ENCODE measurements at places on chromosomes 5 and 9.
A peak's percentile ranks its signal among the peaks of the same experiment; 100 is the strongest.

DNA sequence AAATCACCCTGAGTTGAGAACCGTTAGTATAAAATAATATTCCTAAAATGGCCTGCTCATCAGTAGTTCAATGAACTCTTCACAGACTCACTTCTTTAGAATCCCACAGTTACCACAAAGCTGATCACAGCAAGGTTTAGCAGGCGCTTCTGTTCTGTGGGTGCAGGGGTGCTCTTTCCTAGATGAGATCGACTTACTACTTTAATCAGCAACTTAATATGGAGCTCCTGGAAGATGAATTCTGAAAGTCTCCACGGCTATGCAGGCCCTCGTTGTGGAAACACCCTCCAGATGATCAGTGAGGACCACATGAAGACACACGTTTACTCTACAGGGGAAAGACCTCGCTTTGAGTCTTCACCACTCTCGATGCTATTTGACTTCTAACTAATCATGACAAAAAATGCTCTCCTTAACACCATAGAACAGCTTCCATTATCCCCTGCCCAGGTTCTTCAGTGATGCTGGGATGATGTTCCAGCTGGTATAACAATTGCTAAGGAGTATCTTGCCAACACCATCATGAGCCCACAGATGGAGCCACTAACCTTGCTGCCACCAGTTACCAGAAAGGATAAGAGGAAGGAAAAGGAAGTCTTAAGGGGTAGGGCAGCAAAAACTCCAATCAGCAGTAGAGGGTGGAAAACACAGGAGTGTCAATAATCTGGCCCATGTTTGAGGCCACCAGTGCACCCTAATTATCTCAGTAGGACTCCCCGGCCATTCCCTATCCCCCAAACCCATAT lies 17.9 kb upstream of the GPX8 start:
- no peak for DNase-seq

GRCh38 chr9:107569174-107569573 lies 79.6 kb upstream of the KLF4 start:
- DNase-seq, result no peak

- no peak for DNase-seq
Measured at GRCh38 chr5:41067714-41068568, 3.2 kb downstream of the MROH2B start.

- DNase-seq, result peak; percentile 77
Measured at GRCh38 chr9:16133556-16134227, 580.8 kb downstream of the CCDC171 start.

DNA sequence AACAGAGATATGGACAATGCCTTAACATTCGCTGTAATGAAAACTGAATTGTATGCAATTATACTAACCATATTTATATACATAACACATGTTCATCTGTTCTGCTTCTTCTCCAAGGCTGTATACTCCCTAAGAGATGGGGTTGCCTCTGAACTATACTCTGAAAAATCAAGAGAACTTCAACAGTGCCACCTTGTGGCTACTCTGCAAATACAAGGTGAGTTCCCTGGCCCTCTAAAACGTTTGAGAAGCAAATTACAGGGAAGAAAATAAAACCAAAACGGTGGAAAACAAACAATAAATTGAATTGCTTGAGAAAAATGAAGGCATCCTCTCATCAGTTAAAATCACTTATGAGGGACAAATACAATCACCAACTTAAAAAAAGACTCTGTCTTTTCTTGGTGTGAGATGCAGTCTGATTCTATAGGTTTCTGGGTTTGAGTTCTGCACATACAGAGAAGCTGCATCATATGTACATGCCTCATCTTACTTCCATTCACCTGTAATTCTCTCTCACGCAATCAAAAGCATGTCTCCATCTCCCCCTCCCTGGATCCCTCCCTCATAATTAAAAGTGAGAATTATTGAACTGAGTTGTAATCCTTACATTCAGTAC lies 98.6 kb downstream of the FBXW11 start:
- DNase-seq, result peak; percentile 53

GRCh38 chr5:132458226-132458560 lies 32.4 kb downstream of the IRF1 start:
- no peak for DNase-seq

DNA sequence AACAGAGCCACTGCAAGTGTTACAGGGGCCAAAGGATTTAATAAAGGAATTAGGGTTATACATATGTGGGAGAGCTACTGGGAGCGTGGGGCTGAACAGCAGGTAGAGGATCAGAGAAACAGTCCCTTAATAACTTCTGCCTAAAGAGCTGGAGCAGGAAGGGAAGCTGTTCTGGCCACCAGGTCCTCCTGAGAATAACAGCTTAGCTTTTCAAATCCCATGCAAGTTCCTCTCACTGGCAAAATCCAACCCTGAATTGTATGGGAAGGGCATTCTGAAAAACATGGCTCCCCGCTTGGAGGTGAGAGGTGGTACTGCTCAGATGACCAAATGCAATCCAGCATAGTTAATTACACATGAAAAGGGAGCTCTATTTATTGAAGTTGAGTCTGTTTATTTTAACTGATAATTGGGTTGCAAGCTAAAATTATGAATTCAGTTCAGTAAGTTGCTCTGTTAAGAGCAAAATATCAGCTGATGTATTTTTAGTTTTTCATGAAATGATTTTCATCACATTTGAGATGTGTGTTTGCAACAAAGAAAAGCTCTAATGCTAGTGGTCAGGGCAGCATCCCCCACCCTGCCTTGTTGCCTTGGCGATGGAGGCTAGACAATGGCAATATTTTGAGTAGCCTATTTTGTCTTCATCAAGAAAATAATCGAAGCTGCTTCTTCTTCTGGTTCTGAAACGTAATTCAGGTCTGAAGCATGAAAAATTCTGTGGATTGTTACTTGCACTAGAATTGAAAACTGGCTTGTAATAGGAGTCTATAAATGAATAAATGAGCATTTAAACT lies 58.4 kb upstream of the SH3GL2 start:
- no peak for DNase-seq

DNA sequence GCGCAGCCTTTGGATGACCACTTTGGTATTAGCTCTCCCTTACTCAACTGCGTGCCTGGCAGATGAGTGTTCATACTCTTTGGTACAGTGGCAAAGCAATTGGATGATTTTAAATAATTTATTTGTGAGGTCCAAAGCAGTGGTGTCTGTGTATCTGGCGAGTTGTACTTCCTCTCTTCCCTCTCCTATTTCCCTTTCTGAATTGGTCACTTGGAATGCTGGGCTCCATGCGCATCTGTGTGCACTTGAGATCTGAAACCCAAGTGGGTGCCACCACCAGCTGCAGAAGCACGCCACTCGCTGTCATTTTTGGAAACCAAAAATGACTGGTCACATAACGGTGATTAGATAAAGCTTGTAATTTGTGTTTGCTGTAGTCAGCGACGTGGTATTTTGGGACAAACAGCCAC lies 386.0 kb upstream of the KLF4 start:
- DNase-seq, result no peak

DNA sequence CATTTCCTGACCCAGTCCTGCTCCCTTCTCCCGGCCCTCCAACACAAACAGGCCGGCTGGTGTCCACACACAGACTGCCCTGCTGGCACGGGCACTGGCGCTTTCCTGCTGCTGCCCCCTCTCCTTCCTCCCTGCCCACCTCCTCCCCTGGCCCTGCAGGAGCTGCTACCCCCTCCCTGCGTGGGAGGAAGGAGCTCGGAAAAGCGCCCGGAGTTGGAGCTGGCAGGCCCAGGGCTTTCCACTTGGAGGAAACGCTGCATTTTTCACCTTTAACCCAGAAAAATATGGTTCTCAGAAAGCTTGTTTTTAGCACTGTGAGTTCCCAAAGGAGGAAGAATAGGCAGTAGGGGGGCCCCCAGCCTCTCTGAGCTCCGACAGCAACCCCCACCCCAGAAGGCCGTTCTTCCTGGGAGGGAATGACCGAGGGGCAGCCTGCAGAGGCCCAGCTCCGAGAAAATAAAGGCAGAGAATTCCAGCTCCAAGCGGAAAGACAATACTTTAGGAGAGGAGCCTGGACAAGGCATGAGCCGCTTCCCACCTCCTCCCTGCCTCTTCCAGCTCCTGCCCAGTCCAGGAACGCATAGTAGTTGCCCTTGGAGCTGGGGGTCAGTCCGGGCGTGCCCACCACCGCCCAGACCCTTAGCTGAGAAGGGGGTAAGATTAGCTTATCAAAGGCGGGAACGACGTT lies 88.9 kb downstream of the LIFR start:
- no peak for DNase-seq

DNA sequence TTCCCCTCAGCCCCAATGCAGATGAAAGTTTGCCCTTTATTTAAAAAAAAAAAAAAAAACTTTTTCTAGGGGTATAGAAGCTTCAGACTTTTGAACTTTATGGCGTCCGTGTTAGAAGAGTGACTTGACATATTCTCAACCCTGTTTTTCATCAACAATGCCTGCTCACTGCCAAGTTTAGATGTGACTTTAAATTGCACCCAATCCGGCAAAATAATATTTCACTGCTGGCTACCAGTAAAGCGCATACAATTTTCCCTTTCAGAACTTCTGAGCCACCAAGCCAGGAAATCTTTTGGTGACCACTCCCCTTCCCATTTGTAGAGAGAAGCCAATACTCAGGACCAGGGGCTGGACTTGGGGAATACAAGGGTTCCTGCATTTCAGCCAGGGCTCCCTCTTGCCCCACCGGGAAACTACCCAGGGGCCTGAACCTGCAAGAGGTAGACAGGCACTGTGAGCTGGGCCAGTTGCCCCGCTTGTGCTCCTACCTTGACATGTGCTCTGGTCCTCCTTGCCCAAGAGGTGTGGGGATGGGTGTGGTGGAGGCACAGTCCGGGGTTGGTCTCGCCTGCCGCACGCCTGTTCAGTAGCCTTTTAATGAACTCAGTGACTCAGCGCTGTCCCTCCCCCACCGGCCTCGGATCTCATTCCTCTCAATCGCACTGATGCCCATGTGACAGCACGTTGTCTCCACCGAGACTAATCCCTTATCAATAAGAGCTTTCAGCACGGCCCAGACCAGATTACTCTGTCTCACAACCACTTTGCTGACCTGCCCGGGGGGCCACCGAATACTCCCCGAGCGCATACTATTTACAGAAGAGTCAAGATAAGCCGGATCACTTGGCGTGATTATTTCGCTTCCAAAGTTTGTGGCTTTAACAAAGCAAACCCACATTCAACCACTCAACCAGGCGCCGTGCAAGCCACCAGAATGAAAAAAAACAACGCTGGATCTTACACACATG lies 226.4 kb downstream of the DCP2 start:
- DNase-seq, result peak; percentile 96

DNA sequence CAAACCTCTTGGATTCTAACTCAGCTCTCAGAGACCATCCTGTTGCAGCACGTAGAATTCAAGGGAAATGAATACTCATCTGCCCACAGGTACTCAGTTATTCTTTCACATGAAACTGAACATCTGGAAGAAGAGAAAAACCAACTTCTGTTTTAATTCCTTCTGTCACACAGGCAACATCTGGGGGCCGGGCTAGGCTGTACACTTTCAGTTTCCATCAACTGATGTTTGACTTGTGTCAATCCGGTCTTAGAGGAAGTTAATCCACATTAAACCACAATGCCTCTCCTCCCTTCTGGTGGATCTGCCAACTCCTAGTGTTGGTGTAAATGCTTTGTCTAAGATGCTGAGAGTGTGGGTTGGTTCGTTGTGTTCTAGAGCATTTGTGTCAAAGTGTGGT lies 17.6 kb downstream of the DMRT3 start:
- no peak for DNase-seq

GRCh38 chr5:173967241-173967640 lies 21.7 kb upstream of the C5orf47 start:
- no peak for DNase-seq

- DNase-seq, result no peak
Measured at GRCh38 chr9:129100383-129101169, 10.0 kb downstream of the CRAT start.

DNA sequence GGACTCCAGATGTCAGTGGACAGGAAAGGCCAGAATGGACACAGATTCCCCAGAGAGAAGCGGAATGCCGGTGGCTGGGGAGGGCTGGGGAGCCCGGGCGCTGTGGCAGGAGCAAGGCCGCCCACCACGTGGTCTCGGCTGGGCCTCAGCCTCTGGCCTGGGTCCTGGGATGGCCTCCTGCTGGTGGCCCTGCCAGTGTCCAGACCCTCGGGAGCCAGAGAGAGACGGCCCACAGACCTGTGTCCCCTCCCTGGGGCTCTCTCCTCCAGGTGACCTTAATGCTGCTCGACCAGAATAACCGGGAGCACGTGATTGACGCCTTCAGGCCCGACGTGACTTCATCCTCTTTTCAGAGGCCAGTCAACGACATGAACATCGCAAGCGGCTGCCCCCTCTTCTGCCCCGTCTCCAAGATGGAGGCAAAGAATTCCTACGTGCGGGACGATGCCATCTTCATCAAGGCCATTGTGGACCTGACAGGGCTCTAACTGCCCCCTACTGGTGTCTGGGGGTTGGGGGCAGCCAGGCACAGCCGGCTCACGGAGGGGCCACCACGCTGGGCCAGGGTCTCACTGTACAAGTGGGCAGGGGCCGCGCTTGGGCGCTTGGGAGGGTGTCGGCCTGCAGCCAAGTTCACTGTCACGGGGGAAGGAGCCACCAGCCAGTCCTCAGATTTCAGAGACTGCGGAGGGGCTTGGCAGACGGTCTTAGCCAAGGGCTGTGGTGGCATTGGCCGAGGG lies 19.0 kb downstream of the FBXW5 start:
- no peak for DNase-seq

GRCh38 chr9:112751056-112751795 lies 666 bp downstream of the SNX30 start:
- DNase-seq, result peak; percentile 81

DNA sequence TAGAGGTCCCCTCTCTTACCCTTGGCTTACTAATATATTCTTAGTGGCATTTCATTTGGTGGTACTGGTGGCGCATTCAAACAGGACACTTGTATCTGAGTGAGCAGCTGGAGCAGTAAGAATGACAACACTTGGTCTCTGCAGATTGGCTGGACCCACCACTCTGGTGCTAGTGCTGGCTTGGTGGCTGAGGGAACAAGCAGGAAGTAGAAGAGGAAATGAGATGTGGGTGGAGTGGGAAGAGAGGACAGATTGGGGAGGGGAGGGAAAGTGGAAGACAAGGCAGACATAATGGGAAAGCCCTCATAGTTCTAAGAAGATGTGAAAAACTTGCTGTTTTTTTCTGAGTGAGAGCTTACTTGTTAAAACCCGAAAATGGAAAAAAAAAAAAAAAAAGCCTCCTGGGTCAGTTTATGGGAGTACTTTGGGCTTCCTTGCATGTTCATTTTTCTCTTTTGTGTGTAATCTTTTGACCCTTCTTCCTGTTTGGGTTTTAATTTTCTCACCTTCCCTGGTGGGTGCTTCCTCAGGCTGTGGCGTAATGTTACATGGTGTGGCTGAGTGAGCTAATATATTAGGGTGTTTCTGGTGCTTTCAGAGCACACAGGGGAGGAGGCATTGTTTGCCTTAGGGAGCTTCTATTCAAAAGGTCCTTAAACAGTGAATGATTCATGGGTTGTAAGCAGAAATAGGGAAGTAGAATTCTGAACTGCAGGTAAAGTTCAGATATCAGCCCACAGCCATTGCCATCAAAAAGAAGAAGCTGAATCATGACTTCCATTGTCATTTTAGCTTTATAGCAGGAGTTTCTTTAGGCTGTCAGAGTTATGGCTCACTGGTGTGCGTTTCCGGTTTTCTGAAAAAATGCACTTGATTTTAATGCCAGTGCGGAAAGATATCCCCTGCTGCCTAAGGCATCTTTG lies 52.3 kb downstream of the TLE4 start:
- peak; percentile 82 for DNase-seq
